ENCODE measurements at places on chromosomes 4 and X.

GRCh38 chr4:15416357-15417232 is 11.2 kb upstream of the C1QTNF7 start:
- no peak for DNase-seq

DNA sequence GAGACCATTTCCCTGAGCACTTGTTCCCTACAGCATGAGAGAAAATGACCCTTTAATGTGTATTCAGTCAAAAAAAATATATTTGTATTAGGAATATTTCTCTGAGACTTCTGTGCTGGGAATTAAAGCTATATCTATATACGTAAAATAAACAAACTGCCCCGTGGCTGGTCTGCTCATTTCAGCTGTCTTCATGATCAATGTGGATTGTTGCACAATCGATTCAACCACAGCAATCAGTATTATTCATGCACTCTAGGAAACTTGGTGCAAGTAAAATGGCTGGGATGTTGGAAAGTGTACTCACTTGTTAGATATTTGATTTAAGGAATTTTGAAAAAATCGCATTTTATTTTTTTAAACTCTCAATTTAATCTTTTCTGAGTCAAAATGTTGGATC is 307.9 kb upstream of the ZFP42 start:
- DNase-seq, result no peak

DNA sequence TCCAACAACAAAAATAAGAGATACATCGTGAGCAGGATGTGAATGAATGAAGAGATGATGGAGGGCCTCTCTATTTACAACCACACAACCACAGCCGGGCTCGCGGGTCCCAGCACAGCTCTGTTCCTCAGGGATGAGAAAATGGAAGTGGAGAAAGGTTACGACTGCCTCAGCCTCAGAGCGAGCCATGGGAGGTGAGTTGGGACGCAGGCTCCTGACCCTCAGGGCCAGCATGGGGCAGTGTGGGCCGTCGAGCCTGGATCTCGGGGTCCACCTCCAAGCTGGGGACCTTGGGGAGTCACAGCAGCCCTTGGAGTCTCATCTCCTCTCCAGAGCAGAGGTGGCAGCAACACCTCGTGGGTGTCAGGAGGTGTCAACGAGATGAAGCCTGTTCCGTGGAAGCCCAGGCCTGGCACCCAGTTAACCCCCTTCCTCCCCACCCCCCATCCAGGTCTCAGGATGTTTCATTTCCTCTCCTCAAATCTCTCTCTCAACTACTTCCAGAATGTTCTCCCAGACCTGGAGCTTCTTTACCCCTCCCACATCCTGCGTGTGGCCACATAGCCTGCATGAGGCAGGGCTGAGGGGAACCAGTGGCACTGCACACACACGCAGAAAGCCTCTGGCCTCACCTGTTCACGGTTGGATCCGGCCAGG is 25.9 kb downstream of the C4orf50 start:
- no peak for DNase-seq

DNA sequence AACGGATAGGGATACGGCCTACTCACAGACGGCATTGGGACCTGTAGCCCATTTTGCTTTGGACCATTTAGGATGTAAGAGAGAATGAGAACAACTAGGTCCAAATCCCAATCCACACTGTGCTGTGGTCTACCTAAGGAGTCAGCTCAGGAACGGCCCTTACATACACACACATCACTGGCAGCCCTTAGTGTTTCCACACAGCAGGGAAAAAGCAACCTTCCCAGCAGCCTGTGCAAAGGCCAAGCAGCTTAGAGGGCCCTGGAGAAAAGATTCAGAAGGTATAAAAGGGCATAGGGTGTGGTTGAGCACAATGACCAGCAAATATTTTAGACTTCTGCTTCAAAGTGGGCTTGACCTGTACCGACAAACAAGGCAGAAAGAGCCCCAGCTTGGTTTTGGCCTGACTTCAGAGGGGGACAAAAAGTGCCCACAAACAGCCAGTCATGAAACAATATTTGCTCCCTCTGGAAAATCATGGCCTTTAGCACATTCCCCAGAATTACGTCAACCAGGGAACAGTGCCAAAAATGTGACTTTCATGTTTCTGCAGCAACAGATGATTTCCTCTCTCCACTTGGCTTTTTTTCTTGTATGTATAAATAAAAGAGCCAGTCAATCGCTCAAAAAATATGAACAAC is 359.5 kb upstream of the FGF16 start:
- no peak for DNase-seq

GRCh38 chr4:89939546-89939945 is 44.9 kb downstream of the MMRN1 start:
- DNase-seq, result no peak

DNA sequence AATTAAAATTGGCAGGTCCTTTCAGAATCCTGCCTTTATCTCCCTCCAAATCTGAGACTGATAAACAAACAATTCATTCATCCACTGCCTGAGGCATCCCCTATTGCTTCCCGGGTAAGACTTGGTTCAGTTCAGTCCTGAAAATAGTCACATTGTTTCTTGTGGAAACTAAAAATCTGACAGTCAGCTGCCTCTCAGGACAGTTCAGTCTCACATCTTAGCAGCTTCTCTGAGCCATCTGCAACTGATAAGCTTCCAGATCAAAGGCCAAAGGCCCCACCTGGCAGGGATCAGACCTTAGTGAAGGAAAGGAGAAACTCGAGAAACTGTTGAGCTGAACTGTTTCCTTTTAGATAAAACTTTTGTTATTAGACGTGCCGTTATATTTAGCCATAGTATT is 264.5 kb downstream of the IL15 start:
- DNase-seq, result no peak

DNA sequence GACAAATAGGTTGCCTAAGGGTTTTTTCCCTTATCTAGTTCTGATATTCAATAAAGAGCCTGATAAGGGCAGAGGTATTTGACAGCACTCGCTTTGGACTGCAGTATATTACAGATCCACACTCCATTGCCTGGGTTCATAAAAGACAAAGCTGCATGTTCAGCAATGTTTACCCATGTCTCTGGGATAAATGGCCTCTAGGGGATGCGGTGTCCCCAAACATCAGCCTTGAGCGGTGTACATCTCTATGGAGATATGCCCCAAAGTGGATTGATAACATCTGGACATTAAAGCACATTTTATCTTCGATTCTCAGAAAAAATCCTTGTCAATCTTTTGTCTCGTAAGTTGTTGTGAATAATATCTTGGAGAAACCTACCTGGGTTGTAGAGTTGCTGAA is 660.8 kb upstream of the AADAT start:
- DNase-seq, result no peak

DNA sequence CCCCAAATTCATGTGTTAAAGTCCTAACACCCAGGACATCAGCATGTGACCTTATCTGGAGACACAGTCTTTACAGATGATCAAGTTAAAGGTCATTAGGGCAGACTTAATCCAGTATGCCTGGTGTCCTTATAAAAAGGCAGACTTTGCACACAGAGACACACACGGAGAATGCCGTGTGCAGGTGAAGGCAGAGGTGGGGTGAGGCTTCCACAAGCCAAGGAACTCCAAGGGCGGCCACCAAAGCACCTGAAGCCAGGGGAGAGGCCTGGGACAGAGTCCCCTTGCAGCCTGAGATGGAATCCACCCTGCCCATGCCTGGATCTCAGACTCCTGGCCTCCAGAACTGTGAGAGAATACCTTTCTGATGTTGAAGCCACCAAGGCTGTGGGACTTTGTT is 26.1 kb upstream of the SORCS2 start:
- DNase-seq, result no peak

- DNase-seq, result no peak
Observed at GRCh38 chr4:70997036-70997435, 3.6 kb downstream of the DCK start.

- DNase-seq, result no peak
Observed at GRCh38 chr4:165839615-165840333, 33.3 kb upstream of the TLL1 start.

Measured in stimulated activated CD8-positive, alpha-beta memory T cell treated with anti-CD3 and anti-CD28 coated beads, Interleukin-15, amount 100 ng/mL, for 24 hours (primary cell).